GM23248 (cell line): ENCODE measurements at places on chromosomes 11 and 22.

DNA sequence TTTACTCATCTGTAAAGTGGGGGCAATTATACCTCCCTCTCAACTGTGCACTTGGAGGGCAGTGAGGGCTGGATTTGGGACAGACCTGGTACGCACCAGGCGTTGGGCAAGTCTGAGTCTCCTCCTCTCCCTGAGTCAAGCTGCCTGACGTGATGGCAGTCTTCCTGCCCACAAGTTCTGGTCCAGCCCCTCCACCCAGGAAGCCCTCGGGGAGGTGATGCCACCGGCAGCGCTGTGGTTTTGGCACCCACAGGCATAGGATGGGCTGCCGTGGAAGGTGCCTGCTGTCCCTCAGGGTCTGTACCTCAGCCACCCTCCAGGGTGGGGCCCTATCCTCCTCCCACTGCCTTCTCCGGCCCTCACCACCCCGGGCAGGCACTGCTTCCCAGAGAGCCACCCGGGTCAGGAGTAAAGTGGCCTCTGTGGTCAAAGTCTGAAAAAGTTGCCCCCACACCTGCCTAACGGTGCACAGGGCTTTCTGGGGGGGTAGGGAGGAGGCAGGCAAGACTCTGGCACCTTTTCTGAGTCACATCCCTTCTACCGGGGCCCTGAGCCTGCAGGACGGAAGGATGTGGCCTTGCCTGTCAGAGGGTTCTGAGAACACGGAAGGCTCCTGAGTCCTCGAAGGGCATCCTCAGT lies 6.5 kb upstream of the APOBEC3H start:
- peak; percentile 18 for DNase-seq

- DNase-seq: no peak
These were observed 6.1 kb upstream of the CD82 start for GRCh38 chr11:44559207-44559939.

- no peak for DNase-seq
These were observed 972.8 kb downstream of the OPCML start for GRCh38 chr11:132559331-132560036.

- peak; percentile 45 for DNase-seq
These were observed 3.6 kb upstream of the APOBEC3A start for GRCh38 chr22:38953577-38954413.

DNA sequence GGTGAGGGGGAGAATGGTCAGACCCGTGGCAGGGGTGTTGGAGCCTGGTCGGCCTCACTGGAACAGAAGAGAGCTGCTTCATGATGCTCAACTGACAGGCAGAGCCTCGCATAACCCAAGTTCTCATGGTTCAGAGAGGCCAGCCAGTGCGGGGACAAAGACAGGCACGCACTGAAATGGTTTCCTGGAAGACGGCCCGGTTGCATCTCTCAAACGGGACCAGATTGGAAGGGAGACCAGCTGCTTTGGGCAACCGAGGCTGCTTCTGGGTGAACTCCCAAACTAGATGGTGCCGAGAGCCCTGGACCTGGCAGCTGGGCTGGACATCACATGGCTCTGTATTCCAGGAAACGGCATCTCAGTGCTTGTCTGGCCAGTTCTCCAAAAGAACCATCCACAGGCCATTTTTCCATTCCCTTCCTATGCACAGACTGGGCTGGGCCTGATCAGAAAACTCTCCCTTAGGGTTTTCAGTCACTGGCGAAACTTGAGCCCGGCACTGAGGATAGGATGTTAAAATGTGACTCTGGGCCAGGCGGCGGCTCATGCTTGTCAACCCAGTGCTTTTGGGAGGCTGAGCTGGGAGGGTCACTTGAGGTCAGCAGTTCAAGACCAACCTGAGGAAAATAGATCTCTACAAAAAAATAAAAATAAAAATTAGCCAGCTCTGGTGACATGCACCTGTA lies 80.1 kb upstream of the PRODH start:
- no peak for DNase-seq

GRCh38 chr11:74769055-74769707 lies 20.5 kb downstream of the RNF169 start:
- DNase-seq: no peak

GRCh38 chr22:50260801-50261614 lies 475 bp downstream of the MAPK12 start:
- peak; percentile 85 for DNase-seq

DNA sequence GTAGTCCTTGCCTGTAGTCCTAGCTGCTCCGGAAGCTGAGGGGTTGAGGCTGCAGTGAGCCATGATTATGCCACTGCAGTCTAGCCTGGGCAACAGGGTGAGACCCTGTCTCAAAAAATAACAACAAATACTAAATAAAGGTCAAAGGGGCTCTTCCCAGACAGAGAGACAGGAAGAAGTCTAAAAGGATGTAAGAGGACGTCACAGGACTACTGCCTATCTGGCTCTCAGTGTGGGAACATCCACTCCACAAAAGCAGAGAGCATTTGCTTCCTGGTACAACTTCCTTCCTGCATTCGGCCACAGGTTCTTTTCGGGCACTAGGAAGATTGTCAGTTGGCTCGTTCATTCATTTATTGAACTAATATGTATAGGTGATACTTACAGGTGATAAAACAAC lies 110.6 kb downstream of the SGSM3 start:
- no peak for DNase-seq

- DNase-seq: no peak
These were observed 5.1 kb downstream of the ELF5 start for GRCh38 chr11:34508524-34508923.

GRCh38 chr22:49044091-49044490 lies 783.6 kb downstream of the BRD1 start:
- DNase-seq: no peak

GRCh38 chr11:7501894-7502293 lies 11.9 kb upstream of the PPFIBP2 start:
- no peak for DNase-seq

- no peak for DNase-seq
These were observed 51.6 kb downstream of the NTM start for GRCh38 chr11:131422029-131422428.

GRCh38 chr22:20244691-20245576 lies 23.2 kb downstream of the RTN4R start:
- DNase-seq: no peak

DNA sequence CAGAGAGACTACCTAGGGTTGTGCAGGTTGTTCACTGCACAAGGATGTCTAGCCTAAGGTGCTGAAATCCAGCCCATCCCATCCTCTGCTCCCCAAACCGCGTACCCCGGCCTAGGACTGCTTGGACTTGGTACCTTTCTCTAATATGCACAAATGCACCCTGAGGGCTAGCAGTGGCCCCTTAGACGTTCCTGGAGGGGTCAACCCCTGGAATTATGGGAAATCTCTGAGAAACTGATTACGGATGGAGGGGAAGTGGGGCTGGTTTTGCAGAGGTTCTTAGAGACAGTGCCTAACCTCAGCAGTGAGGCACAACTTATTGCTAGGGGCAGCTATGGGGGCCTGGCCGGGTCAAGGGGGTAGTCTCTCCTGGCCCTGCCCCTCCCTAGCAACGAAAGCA lies 2.5 kb downstream of the C11orf68 start:
- no peak for DNase-seq

- DNase-seq: no peak
These were observed 982 bp downstream of the APOBEC3H start for GRCh38 chr22:39098026-39098425.

- no peak for DNase-seq
These were observed 39.3 kb downstream of the CAPN1 start for GRCh38 chr11:65221026-65221425.

- peak; percentile 57 for DNase-seq
These were observed 2.9 kb downstream of the CLCF1 start for GRCh38 chr11:67370351-67371076.

DNA sequence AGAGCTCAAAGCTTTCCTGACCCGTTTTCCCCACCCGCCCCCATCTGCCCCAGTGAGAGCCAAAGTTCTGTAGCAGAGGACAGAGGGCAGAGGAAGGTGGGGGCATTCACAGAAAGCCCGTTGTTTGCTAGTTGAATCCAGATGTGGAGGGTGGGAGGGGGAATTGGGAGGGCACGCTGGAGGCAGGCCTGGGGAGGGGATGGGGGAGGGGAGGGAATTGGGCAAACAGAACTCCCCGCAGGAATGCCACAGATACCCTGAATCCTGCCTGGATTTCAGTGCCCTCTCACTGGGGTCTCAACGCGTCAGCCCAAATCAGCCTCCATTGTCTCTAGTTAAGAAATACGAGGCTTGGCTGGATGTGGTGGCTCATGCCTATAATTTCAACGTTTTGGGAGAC lies 12.9 kb upstream of the OAF start:
- no peak for DNase-seq

DNA sequence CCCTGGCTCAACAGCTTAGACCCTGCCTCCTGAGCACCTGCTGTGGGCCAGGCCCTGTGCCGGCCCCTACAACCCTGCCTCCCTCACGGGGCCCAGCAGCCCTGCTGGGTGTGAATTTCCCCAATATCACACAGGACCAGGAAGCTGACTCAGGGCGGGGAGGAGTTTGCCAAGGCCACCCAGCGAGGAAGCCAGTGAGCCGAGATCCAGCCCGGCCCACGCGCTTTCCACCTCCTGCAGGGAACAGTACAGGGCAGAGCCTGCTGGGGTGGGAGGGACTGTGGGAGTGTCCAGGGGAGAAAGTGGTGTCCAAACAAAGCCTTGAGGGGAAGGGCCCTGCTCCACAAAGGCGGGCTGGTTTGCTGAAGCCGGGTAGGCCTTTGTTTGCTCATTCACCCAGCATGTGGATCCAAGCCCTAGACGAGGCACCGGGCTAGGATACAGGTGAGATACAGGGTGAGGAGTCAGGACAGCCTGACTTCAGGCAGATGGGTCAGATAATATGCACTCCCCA lies 26.8 kb downstream of the RPL3 start:
- DNase-seq: peak; percentile 95

DNA sequence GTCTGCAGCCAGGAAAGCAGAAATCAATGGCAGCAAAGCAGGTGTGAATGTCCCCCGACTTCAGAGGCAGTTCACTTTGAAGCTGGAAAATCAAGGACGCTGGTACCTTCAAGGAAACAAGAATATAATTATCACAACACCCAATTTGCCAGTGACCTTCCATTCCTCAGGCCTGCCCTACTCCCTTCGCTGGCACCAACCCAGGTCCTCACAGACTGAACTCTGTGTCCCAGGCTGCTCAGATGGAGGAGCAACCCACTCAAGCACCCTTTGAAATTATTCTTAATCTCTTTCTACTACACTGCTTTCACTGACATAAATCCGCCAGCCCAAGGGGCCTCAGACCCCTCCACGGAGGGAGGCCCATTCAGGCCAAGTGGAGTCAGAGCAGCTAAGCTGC lies 64.7 kb upstream of the WT1 start:
- DNase-seq: no peak

DNA sequence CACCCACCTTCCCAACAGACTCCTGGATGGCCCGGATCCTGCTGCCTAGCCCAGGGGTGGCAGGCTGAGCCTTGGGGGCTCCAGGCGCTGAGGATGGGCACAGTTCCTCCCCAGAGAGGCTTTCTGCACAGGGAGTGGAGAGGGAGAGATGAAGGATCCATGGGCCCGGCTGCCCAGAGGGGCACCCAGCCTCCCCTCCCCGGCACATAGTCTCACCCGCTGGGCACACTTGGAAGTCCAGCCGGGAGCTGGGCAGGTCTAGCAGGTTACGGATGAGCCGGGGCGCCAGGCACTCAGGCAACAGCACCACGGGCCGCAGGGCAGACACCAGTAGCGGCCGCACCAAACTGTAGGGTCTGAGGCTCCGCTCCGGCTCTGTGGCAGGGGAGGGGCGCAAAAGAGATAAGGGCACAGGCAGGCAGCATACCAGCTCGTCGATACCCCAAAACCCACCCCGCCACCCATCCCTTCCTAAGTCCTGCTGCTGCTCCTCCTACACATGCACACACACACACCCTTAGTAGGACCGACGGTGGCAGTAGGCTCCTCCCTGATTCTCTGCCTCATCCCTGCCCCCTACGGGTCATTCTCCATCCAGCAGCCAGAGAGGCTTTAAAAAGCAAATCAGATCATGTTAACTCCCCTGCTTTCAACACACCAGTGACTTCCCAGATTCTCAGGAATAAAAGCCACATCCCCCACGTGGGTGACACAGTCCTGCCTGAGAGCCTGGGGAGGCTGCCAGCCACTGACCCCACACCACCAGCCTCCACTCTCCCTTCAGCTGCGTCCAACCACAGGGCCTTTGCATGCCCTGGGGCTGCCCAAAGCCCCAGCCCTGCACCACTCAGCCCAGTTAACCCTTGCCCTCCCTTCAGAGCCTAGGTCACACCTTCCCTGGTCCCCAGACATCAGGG lies 6.5 kb upstream of the MFNG start:
- peak; percentile 79 for DNase-seq

- DNase-seq: peak; percentile 79
These were observed at the start of gene CDKN1C for GRCh38 chr11:2885678-2886081. Gene CDKN1C (minus strand): TSS chr11:2885775. CDS start chr11:2885456, 319 bp downstream.

DNA sequence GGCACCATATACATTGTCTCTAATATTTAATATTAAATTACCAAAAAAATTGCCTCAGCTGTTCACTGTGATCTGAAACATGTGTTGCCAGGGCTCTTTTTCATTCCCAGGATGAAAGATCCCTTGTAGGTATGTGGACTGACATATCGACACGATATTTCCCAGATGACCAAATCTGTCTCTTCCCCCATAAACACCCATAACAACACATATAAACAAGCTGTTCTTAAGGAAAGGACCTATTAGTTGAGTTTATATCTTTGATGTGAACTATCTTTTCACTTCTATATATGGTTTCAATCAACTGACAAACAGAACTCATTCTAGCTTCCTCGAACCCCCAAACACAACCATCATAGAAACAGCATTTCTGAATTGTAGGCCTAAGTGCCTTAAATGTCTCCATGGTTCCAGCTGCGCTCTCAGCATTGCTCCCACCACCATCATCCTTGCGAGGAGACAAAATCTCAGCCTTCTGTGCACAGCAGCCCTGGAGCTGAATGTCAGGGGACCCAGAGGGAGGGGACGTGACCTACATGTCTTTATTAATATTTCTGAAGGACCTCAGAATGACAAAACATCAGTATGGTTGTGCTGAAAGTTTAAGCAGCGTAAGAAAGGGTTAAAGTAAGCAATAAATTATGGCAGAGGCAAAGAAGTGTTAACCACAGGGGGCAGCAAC lies 67.0 kb downstream of the ETS1 start:
- DNase-seq: peak; percentile 37
